ENCODE measurements at places on chromosomes 4 and X.

DNA sequence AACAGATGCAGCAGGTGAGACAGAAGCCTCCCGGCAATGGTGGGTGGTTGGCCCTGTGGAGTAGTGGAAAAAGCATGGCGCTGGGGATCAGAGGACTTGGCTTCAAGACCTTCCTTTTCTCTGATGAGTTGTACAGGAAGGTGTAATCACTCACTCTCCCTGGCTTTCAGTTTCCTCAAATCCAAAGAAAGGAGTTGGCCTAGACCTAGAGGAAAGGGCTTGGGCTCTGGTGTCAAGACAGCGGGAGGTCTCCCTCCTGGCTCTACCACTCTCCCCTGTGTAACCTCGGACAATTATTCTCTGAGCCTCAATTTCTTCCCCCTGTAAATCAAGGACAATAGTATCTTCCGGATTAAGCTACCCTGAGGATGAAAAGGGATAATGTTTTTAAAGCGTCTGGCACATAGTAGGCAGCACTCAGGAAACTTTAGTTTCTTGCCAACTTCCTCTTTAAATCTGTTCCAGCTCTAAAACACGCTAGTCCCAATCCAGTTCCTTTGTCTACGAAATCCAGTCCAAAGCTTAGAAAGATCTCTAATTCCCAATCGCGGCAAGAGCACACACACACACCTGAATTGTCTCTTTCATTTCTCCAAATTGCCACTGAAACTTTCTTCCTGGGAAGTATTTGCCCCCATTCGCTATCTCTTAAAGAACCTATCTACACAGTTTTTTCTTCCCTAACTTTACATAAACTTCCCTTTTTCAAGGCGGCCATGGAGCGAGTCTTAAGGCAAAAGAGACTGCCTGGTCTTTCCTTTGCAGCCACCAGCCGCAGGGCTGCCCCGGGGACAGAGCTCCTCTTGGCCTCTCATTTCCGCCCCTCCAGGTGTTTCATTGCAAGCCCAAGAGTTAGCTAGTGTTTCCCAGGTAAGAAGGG, 29.9 kb upstream of the GPC4 start:
- DNase-seq = no peak

- DNase-seq = no peak
These were observed 43.4 kb downstream of the TEC start for GRCh38 chr4:48226199-48226598.

DNA sequence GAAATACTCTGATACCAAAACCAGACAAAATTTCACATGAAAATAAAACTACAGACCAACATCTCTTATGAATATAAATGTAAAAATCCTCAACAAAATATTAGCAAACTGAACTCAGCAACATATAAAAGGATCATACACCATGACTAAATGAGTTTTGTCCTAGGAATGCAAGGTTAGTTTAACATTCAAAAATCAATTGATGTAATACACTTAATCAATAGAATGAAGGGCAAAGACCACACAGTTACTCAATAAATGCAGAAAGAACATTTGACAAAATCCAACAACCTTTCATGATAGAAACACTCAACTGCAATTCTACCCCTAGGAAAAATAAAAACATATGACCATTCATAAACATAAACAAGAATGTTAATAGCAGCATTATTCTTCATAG, 50.2 kb upstream of the DCTD start:
- DNase-seq = no peak

- no peak for DNase-seq
These were observed 17.1 kb upstream of the ARHGEF6 start for GRCh38 chrX:136797787-136798186.

All from activated CD8-positive, alpha-beta memory T cell treated with anti-CD3 and anti-CD28 coated beads, Interleukin-2, amount 50 U/mL, for 4 hours (primary cell).